ENCODE measurements at places on chromosomes 2 and 18. TPM values are rescaled to one million over a fixed set of nuclear protein-coding genes. Genes with fewer than 3 reads are reported as not detected.
A peak's percentile ranks its signal among the peaks of the same experiment; 100 is the strongest.

- no peak overlapping the region for H3K4me3 ChIP-seq
- H3K36me3 ChIP-seq: no peaks in the 10 kb centered on the region
- H3K27me3 ChIP-seq: no peaks in the 10 kb centered on the region
- peaks cover 24% of the 10 kb centered on the region for H3K4me1 ChIP-seq
- no peak for DNase-seq
Observed at GRCh38 chr18:48855422-48856377, 95.1 kb downstream of the SMAD7 start.

Gene HOXD13
- not detected for total RNA-seq

GRCh38 chr18:14085770-14086457, 46.3 kb downstream of the ZNF519 start:
- H3K4me3 ChIP-seq: no peak overlapping the region
- no peak overlapping the region for H3K27ac ChIP-seq
- H3K4me1 ChIP-seq: no peaks in the 10 kb centered on the region
- no peaks in the 10 kb centered on the region for H3K27me3 ChIP-seq

Gene SLC4A3
- total RNA-seq: 0.14 TPM

Gene OSBPL6
- 1.8 TPM for total RNA-seq

Gene IL1F10
- not detected for total RNA-seq

Gene FECH
- total RNA-seq: 17.4 TPM

GRCh38 chr2:70670626-70671025, 97.4 kb downstream of the ADD2 start:
- H3K4me1 ChIP-seq: no peaks in the 10 kb centered on the region
- no peak for DNase-seq
- H3K4me3 ChIP-seq: no peak overlapping the region
- no peaks in the 10 kb centered on the region for H3K36me3 ChIP-seq
- H3K27ac ChIP-seq: no peak overlapping the region

Gene KLHL41
- not detected for total RNA-seq

DNA sequence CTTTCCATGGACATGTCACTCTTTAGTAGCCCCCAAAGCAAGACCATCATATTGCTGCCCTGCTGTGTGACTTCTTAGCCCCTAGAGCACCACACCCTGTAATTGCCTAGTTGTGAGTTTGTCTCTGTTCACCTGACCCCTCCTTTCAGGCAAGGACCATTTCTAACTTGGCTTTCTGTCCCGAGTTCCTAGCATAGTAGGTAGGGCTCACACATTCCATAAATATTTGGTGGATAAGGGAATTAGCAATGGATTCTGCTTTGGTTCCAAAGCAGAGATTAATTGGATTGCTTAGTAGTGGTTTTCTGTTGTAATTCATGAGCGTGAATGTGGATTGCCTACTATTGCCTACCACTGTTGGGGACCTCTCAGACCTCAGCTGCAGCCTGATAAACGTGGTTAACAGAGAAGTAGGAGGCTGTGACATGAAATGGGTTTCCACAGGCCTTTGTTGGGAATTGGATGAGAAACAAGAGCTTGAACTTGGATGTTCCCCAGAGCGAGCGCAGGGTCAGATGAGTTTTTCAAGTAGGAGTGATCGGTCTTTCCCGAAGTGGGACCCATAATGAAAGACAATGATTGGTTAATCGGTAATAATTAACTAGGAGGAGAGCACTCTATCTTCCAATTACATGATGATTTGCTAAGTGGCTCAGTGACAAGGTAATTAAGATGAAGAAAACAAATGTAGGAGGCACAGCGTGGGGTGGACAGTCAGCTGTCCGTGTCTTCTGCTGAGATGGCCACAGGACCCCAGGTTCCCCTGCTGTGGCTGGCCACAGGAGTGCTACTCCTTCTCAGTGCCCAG, 13.4 kb upstream of the UGT1A1 start:
- no peaks in the 10 kb centered on the region for H3K36me3 ChIP-seq
- H3K4me1 ChIP-seq: no peaks in the 10 kb centered on the region
- no peak overlapping the region for H3K4me3 ChIP-seq
- no peak for DNase-seq
- H3K27me3 ChIP-seq: peaks cover 6% of the 10 kb centered on the region

DNA sequence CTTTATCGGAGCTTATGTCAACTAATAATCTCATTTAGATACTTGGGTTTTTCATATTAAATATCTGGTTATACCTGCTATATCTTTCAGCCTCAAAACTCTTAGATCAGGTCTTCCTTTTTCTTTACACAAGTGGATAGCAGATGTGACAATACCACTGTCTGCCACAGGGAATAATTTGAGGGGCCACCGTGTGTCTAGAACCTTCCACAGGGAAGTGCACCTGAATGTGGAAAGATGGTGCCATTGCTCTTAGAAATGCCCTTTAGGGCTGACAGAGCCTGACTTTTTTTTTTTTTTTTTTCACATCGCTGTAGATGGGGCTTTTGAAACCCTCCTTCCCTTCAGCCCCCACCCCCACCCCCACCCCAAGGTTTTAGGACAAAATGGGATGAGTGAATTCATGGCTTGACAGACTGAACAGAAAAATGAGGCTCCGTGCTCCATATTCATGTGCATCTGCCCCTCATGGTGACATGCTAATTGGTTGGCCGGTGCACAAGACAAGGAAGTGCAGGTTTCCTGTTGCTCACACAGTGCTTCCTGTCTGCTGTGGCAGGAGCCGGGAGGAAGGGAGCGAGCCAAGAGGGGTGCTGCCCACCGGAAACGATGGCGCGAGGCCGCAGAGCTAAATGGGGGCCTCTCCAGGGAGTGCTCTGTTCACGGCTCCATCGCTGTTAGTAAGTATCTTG, 246.0 kb downstream of the LDLRAD4 start:
- H3K27ac ChIP-seq: peak overlapping the region; percentile 92
- H3K4me3 ChIP-seq: peak overlapping the region; percentile 94
- peaks cover 39% of the 10 kb centered on the region for H3K36me3 ChIP-seq

DNA sequence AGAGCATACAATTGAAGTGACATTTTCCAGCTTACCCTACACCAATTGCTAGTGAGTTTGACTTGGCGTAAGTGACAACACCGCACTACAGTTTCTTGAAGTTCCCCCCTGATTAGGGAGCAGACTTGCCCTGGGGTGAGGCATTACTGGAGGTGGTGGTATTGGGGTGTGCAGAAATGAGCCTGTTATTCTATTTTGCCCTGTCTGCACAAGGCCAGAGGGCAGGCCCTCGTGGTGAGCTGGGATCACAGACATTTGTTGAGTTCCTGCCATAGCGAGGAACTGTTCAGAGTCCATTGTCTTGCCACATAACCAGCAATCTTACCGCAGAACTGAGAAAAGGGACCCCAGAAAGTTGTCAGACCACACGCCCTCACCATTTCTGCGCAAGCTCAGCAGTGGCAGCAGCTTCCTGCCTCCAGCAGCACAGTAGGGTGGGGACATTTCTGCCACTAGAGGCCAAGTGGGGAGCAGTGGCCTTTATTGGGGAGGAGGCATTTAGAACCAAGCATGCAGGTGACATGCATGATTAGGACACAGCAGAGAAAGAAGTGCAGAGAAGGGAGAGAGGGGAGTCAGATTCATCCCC, 103.6 kb upstream of the BCL2L11 start:
- no peak for DNase-seq
- peaks cover 24% of the 10 kb centered on the region for H3K27me3 ChIP-seq
- H3K4me1 ChIP-seq: peaks cover 2% of the 10 kb centered on the region
- H3K36me3 ChIP-seq: no peaks in the 10 kb centered on the region

DNA sequence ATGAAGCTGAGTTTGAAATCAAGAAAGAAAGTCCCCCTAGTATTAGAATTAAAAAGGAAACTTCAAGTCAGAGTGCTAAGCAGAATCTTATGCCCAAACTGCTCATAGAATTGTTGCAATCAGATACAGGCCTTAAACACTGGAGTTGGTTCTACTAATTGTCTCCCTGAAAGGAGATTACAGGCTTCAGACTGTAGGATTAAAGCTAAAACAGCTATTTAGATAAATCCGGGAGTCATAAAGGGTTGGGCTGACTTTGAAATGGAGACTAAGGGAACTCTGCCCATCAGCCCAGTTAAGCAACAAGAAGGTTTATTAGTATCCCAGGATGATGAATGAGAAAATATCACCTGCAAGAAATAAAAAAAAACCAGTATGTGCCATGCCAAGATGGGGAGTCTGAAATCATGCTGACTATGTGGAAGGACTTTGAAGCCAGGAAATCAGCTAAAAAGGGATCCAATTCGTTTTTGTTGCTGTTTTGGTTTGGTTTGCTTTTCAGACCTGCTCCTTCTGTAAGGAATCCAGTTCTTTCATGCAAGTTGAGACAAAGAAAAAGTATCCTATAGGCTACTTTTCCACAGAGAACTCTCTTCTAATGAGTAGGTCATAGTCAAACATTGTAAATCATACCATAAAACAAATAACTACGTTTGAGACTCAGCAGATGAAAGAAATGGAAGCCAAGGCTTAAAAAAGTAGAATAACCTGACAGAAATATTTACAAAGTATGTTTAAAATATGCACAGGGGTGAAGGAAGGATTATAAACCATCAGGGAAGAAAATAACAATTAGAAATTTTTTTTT, 37.6 kb upstream of the MSTN start:
- H3K4me3 ChIP-seq: no peak overlapping the region
- H3K36me3 ChIP-seq: no peaks in the 10 kb centered on the region
- H3K4me1 ChIP-seq: no peaks in the 10 kb centered on the region
- no peak overlapping the region for H3K27ac ChIP-seq

- H3K4me3 ChIP-seq: peak overlapping the region; percentile 93
- H3K36me3 ChIP-seq: peaks cover 3% of the 10 kb centered on the region
- DNase-seq: no peak
Observed at GRCh38 chr2:233565685-233566140, 869 bp downstream of the USP40 start.

- no peak for DNase-seq
- peaks cover 58% of the 10 kb centered on the region for H3K4me1 ChIP-seq
- H3K27ac ChIP-seq: peak overlapping the region; percentile 63
- no peaks in the 10 kb centered on the region for H3K27me3 ChIP-seq
- no peaks in the 10 kb centered on the region for H3K36me3 ChIP-seq
Observed at GRCh38 chr2:29010946-29011345, 29.8 kb downstream of the TOGARAM2 start.

GRCh38 chr2:239148495-239149200, 252.2 kb downstream of the HDAC4 start:
- H3K27ac ChIP-seq: no peak overlapping the region
- H3K27me3 ChIP-seq: no peaks in the 10 kb centered on the region
- no peak overlapping the region for H3K4me3 ChIP-seq
- H3K36me3 ChIP-seq: peaks cover 68% of the 10 kb centered on the region

DNA sequence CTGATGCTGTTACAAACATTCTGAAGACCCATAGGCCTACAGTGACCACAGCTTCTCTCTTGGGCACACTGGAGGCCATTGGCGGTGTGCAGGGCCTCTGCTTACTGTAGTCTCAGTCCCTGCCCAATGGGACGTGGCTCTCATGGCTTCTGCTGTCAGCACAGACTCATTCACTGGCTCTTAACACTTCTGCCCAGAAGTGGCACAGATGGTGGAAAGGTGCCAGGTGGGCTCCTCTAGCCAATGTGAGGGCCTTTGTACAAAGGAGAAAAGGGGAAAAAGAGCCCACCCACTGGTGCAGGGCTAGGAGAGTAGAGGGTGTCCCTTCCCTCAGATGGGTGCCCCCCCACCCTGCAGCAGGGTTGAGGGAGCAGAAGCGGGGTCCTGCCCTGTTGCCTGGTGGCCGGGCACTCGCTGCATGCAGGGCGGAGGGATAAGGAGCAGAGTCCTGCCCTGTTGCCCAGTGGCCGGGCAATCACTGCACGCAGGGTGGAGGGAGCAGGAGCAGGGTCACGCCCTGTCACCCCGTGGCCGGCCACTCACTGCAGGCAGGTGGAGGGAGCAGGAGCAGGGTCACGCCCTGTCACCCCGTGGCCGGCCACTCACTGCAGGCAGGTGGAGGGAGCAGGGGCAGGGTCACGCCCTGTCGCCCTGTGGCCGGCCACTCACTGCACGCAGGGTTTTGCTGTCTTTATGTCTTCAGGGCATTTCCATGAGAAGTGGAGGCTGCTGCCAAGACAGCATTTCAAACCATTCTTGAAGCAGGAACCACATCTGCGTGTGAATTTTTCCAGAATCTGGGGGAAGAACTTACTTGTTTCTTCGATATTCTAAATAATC, 20.0 kb downstream of the LRRFIP1 start:
- peaks cover 4% of the 10 kb centered on the region for H3K27me3 ChIP-seq
- H3K4me1 ChIP-seq: peaks cover 3% of the 10 kb centered on the region
- no peak overlapping the region for H3K27ac ChIP-seq

- H3K4me1 ChIP-seq: peaks cover 13% of the 10 kb centered on the region
- H3K27ac ChIP-seq: no peak overlapping the region
- H3K36me3 ChIP-seq: no peaks in the 10 kb centered on the region
- no peak overlapping the region for H3K4me3 ChIP-seq
- DNase-seq: no peak
Observed at GRCh38 chr2:127637236-127637630, 8.7 kb upstream of the GPR17 start.

DNA sequence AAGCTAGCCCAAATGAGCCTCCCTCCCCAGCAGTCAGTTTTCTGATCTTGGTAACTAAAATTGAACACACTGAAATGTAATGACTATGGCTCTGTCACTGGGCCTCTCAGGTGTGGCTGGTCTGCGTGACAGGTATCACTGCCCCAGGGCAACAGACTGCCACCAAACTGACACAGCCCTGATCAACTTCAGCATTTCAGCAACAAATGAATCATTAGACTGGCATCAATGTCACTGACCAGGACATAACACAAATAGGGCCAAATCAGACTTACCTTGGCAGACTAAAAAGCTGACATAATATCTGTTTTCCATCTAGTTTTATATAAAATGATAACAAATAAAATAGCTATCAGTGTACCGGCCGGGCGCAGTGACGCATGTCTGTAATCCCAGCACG, 290.8 kb upstream of the CHAC2 start:
- H3K27me3 ChIP-seq: no peaks in the 10 kb centered on the region
- no peaks in the 10 kb centered on the region for H3K4me1 ChIP-seq
- no peaks in the 10 kb centered on the region for H3K36me3 ChIP-seq
- no peak overlapping the region for H3K27ac ChIP-seq

DNA sequence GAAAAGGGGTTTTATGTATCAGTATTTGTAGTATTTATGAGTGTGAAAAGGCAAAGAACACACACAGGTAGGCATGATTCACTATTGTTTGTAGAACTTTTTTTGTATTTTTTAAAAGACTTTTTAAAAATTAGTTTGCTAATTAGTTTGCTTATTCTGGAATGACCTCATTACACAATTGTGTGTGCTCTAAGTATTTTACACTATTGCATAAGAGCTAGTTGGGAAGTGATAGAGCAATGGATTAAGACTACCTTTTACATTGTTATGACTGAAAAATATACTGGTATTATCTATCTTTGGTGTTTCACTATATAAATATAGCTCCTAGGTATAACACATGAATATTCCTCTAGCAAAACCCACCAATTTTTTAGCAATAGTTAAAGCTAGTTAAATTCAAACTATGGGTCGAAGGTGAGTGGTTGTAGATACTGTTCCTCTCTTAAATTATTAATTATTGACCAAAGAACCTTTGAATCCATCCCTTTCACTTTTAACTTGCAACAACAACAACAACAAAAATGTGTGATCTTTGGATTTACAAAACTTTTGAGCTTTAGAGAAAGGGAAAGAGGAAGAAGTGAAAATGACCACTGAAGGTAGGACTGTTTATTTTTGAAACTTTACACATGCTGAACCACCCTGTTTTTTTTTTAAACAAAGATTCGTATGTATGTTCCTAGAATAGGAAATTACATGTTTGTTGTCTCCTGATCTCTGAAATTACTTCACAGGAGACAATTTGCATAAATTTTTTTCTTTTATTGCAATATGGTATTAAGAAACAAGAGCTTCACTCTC, 18.7 kb downstream of the ITPRID2 start:
- H3K27ac ChIP-seq: no peak overlapping the region
- H3K4me3 ChIP-seq: no peak overlapping the region
- no peaks in the 10 kb centered on the region for H3K27me3 ChIP-seq
- H3K4me1 ChIP-seq: peaks cover 10% of the 10 kb centered on the region
- no peak for DNase-seq

Measured in activated T-helper 2 cell treated with anti-CD3 and anti-CD28 coated beads, Interferon-gamma antibody, Interleukin-2, Interleukin-4, amounts not matched to agents 10 μg/mL and 5 μg/mL and 100 μg/mL, durations not matched to agents 14 hours and 24 hours and 36 hours (primary cell).